Stimulated activated CD8-positive, alpha-beta memory T cell treated with anti-CD3 and anti-CD28 coated beads, Interleukin-2, amount 100 ng/mL, for 1 hour (primary cell): ENCODE measurements at places on chromosomes 6 and 20.

GRCh38 chr6:159427335-159427734 lies 258.1 kb downstream of the FNDC1 start:
- DNase-seq, result no peak

DNA sequence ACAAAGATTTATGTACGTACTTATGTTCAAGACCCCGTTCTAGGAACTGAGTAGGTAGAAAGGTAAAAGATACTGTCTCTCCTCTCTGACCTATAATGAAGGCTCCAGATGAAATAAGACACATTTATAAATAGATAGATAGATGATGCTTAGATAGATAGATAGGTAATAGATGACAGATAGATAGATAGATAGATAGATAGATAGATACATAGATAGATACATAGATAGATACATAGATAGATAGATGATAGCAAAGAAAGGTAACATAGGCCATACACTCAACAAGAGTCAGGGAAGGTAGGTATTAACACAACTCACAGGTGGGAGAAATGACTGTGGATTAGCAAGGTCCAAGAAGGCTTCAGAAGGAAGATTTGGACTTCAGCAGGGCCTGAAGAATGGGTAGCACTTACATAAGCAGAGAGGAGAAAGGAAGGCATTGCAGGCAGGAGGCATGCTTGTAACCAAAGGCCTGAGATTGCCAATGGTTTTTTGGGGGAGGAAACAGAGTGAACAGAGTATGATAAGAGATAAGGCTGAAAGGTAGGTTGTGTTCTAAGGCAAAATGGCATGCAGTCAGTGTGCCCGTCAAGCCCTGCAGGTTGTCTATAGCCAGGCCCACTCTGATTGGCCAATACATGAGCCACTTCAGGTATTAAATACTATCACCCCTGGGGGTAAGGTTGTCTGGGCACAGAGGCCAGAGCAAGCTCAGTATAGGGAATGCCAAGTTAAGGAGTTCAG lies 7.7 kb upstream of the MYB start:
- no peak for DNase-seq

DNA sequence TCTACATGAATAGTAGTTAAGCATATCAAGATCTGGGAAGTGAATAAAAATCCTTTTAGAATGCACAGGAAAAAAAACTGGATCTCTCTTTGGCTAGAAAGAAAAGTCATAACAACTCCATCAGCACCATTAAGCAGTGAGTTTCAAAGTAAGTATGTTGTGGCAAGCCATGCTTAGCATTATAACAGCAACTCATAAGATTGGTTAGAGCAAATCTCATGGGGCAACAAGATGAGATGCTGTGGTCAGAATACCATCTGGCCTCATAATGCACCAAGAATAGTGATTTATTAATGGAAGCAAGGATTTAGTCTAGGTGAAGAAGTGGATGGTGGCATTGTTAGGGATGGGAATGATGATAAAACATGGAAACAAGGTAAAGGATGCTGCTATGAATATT lies 159.4 kb downstream of the PHF3 start:
- no peak for DNase-seq

DNA sequence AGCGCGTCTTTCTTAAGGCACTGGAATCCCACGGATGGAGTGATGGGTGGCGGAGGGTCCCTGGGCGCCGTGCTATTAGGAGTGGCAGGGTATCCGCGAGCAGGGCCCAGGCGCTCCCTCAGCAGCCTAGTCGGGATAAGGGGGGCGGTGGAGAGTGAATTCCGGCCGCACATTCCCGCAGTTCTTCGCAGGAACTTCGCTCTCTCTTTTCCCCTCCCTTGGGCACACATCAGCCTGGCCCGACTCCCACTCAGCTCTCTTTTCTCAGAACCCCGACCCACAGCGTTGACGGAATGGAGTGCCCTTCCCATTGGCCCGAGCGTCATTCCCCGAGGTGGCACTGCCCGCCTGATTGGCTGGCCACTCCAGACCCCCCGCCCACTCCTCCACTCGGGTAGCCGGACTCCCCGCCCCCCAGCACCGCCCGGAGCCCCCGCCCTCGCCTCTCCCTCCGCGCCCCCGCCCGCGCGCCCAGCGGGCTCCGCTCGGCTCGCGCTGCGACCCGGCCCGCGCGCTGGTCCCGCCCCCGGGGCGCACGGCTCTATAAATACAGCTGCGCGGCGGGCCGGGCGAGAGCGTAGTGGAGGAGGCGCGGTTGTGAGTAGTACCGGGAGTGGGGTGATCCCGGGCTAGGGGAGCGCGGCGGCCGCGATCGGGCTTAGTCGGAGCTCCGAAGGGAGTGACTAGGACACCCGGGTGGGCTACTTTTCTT lies at the start of gene ID4:
ID4 (plus strand) TSS at position 572 of the 712 bp plus-strand sequence. CDS start 385 bp downstream, outside the sequence.
- no peak for DNase-seq
